ENCODE measurements at places on chromosomes 1 and 21.

GRCh38 chr1:117834416-117834815 is 95.0 kb downstream of the GDAP2 start:
- no peak for DNase-seq

- peak; percentile 66 for DNase-seq
Measured at GRCh38 chr1:150233359-150234308, 2.3 kb downstream of the ANP32E start.

DNA sequence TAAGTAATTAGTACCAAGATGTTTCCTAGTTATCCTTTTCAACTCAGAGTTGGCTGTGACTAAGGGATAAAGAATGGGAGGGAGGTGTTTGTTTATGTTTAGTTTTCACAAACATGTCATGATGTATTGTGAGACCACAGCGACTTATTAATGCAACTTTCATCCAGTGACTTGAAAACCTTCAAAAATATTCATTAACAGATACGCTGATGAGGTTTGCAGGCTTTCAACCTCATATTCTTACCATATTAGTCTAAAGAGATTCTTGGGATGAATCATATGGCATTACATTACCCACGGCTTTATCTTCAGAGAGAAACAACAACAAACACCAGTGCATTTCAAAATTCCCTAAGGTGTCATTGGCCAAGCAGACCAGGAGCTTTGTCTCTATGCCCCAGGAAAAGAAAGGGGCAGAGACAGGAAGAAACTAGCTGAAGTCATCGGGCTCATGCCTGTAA is 36.4 kb downstream of the PALMD start:
- DNase-seq = no peak

GRCh38 chr1:6419804-6420453 is at the start of gene HES2:
Gene HES2, minus strand, starts transcription at chr1:6419919. Its CDS starts 99 bp downstream, at chr1:6419820.
- no peak for DNase-seq

- DNase-seq = peak; percentile 50
Measured at GRCh38 chr1:200302192-200302920, 107.5 kb downstream of the ZNF281 start.

DNA sequence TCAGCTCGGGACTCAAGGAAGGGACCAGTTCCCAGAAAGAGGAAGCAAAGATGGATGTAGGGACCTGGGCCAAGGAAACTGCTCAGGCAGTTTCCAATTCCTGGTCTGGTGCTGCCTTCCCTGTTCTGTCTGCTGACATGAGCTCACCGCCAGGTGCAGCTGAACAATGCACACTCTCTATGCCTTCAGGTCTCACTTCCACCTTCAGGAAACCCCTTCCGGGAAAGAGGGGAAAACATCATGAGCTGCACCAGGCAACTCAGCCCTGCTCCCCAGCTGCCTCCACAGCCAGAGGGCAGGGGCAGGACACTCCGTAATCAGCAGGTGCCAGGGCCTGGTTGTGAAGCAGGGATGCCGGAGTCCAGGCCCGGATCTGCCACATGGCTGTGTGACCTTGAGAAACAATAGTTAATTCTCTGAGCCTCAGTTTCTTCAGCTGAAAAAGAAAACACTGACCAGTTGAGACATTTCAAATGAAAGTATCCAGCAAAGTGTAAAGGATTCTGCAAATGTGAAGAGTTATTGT is 27.8 kb downstream of the SMIM12 start:
- DNase-seq = no peak

GRCh38 chr1:114103992-114104391 is 49.7 kb downstream of the SYT6 start:
- DNase-seq = no peak

- DNase-seq = no peak
Measured at GRCh38 chr1:112239683-112240330, 156.2 kb upstream of the CTTNBP2NL start.

GRCh38 chr1:11703357-11704193 is 12.1 kb downstream of the DRAXIN start:
- no peak for DNase-seq

- no peak for DNase-seq
Measured at GRCh38 chr1:162823231-162823630, 32.7 kb downstream of the HSD17B7 start.

GRCh38 chr1:244053831-244054230 is 2.7 kb downstream of the ZBTB18 start:
- no peak for DNase-seq

GRCh38 chr21:27673581-27673980 is 706.7 kb upstream of the ADAMTS5 start:
- DNase-seq = no peak

DNA sequence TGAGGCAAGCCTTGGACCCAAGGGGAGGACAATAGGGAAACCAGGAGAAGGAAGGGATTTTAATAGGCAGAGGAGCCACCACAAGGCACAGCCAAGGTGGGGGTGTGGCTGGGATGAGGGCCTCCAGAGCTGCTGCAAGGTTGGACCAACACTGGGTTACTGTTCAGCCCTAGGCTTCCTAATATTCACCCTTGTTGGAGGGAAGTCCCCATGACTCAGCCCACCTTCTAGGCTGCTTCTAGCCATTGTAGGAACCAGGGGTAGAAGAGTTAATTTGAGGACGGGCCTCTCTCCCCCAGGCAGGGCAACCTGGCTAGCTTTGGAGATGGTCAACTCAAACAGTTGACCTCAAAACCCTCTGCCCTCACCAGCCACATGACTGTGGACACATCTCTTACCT is 59.5 kb downstream of the KCNN3 start:
- no peak for DNase-seq

DNA sequence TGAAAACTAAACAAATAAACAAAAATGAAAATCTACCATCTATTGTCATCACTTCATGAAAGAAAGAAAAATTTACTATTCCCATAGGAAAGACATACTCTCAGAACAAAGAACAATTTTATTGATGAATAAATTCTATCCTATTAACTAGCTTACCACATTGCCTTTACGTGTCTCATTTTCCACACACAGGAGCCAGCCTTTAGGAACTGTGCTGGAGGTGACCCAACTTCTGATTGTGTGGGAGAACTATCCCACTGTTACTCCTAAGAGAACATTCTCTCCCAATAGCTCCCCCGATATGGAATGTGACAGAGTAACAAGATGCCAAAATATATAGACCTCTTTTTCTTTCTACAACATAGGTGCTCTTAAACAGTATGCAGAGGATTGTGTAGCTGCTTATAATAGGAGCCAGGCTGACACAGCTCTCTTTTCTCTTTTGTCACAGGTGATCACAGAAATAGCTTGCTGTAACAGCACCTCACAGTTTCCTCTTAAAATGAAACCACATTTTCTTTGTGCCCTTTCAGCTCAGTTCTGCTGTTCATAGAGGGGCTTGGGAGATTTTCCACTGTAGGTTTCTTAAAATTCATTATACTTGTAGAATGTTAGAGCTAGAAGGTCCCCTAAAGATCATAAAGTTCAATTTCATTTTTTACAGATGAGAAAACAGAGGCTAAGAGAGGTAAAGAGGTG is 35.5 kb downstream of the C21orf91 start:
- no peak for DNase-seq

DNA sequence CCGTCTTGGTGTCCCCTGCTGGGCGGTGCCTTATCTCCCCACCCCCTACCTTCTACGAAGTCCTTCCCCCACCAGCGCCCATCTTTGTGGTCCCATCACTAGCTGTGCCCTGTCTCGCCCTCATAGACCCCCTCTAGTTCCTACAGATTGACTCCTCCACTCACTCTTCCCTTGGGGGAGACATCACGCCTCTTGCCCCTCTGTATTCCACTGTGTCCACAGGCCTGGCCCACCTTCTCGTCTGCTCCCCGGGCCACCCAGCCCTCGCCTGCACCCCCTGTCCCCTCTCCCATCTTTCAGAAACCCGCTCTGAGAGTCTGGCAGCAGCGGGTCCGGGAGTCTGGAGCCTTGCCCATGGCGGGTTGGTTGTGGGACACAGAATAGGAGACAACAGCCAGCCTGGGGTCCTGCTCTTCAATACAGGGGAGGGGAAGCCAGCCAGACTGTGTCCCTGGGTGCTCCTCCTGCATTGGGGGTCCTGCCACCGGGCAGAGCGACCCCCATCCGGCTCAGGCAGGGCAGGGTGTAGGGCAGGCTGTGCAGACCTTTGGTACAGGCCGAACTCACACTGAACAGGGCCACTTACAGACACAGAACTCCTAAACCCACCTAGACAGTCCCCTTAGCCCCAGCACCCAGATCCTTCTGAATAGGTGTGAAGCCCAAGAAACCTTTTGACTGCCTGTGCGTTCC is 1.1 kb downstream of the RNF187 start:
- DNase-seq = no peak

DNA sequence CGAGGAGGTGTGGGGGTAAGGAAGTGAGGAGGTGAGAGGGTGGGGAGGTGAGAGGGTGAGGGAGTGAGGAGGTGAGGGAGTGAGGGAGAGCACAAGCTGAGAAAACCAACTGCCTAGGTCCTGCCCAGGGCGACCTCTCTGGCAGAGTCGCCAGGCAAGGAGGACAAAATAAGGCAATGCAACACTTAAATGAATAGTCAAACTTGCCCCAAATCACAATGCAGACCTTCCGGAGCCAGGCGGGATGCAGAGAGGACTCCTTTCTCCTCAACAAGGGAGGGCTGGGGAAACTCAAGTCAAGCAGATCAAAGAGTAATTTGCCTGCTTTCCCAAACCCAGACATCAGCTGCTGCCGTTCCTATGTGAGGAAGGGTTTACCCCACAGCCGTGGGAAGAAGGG is 86.0 kb downstream of the CCDC185 start:
- no peak for DNase-seq

DNA sequence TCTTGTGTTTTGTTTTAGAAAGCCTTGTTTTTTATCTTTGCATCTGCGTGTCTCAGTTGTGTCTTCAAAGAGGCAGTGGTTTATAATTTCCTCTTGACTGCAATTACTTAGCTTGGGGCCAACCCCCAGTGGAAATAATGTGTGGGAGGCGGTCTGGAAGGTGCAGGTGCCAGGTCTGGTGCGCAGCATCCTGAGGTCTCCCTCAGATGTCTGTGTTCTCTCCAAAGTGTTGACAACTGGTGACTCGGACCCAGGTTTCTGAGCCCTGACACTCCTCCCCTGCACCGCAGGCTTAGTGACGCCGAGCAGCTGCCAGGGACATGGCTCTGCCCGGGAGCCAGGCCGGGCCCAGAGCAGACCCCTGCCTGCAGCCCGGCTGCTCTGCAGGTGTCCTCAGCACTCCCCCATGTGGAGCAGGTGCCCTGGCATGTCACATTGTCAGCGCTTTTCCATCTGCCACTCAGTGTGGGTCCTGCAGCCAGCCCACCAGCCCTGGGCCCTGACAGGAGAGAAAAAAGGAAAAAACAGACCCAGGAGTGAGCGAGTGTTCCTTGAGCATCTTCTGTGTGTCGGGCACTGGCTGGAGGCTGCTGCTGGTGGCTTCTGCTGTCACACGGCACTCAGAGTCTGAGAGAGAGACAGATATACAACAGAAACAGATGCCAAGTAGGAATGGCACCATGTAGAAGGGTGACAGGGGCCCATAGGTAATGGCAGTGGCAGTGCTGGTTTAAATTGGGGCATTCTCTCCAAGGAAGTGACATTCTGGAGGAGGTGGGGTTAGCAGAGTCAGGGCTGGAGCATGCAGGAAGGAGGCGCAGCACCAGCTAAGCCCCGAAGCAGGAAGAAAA is 24.8 kb upstream of the SELENON start:
- DNase-seq = peak; percentile 81

DNA sequence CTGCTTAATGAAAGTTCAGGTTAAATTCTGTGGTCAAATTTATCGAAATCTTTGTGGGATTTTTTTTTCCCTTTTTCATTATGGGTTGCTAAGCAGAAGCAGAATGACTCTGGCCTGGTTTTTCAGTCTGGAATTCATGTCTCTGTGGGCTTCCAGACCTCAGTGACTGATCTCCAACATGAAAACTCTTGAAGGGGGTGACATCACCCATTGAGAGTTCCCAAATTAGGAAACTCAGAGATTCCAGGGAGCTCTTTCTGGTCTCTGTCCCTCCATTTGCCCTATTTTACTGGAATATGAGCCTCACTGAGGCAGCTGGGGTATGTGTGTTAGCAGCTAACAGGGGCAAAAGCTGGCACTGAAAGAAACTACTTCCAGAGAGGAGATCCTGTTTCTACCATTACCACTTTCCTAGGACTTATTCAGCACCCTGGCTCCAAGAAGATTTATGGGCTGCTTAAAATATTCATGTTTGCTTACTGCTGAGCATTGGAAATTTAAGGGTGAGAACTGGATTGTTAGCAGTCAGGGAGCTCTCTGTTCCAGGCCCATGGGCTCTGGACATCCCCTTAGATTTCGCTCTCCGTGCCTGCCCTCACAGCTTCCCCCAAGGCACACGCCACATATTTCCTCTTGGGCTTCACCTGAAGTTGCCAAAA is 203.4 kb upstream of the SPAG17 start:
- no peak for DNase-seq

- DNase-seq = no peak
Measured at GRCh38 chr1:92695104-92695503, 89.8 kb downstream of the EVI5 start.

- no peak for DNase-seq
Measured at GRCh38 chr21:15908187-15908586, 178.4 kb downstream of the USP25 start.

GRCh38 chr1:17551755-17552234 is 12.3 kb downstream of the ARHGEF10L start:
- no peak for DNase-seq

GRCh38 chr1:160167580-160167979 is 16.2 kb downstream of the ATP1A4 start:
- DNase-seq = no peak

GRCh38 chr1:168897249-168897648 is 168.2 kb upstream of the DPT start:
- DNase-seq = no peak

- DNase-seq = no peak
Measured at GRCh38 chr1:41894101-41894807, 24.5 kb downstream of the HIVEP3 start.

DNA sequence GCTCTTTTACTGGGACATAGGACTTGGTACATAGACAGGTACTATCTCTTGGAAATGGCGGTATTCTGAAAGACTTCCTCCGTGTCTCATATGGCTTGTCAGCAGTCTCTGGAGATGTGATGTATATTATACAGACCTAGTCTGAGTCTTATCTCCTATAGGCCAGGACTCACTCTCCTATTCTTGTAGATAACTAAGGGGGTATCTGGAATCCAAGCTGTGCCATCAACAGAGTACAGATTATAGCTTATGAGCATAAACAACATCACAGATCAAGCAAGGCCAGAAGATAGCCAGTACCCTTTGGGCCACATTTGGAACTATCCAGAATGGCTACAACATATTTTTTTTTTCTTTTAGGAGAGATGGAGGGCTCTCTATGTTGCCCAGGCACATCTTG is 16.1 kb upstream of the RIMKLA start:
- no peak for DNase-seq

Data from activated T-cell treated with anti-CD3 and anti-CD28 coated beads for 4 hours (primary cell).